Stimulated activated CD4-positive, alpha-beta T cell treated with anti-CD3 and anti-CD28 coated beads, Interleukin-2, amount 100 ng/mL, for 24 hours (primary cell): ENCODE measurements at places on chromosomes 3 and 15.

DNA sequence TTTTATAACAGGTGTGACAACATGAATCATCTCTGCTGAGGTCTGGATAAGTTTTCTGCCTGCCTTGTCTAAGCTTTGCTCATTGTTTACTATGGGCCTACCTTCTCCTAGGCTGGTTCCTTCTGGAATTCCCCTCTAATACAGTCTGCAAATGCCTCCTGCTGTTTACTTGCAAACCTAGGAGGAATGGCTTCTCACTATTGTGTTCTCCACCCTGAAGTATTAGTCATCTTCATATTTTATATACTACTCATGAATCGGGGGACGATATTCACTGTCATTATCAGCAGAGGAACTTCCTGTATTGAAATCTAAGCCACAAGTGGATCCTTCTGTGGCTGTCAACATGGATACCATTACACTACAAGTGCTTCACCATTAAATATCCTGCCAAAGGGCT is 154.8 kb downstream of the PLCL2 start:
- DNase-seq = no peak

- peak; percentile 60 for DNase-seq
Measured at GRCh38 chr3:150925751-150926201, 20.5 kb upstream of the MINDY4B start.

DNA sequence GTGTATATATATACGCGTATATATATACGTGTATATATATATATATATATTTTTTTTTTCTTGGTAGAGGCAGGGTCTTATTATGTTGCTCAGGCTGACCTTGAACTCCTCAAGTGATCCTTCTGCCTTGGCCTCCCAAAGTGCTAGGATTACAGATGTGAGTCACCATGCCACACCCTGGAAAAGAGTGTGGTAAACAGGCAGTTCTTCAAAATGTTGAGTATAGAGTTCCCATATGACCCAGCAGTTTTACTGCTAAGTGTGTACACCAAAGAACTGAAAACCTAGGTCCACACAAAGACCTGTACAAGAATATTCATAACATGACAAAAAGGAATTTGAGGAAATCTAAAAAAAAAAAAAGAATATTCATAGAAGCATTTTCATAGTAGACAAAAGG is 71.8 kb upstream of the GCNT3 start:
- DNase-seq = no peak

- no peak for DNase-seq
Measured at GRCh38 chr15:39230205-39230907, 350.5 kb upstream of the THBS1 start.

DNA sequence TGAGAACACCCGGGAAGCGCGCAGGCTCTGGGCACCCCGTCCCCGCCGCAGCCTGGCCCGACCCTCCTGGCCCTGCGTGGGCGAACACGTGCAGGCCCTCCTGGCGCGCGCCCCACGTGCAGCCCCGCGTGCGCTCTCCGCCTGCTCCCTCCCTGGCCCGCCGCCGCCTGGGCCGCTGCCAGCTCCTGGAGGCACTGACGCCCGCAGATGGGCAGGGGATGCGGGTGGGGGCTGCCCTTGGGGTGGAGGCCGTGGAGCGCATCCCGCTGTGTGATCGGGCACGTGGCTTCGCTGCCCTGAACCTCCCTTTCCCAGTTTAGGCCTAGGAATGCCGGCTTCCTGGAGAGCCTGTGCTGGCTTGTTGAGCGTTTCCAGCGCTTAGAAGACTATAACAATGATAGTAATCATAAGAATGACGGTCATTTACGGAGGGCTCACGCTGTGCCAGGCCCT is 104.6 kb upstream of the SLC6A6 start:
- DNase-seq = no peak

- DNase-seq = no peak
Measured at GRCh38 chr3:197309528-197310361, 11.3 kb upstream of the DLG1 start.

- DNase-seq = no peak
Measured at GRCh38 chr3:125079675-125080045, 23.9 kb upstream of the HEG1 start.

GRCh38 chr3:73586190-73586589 is 38.6 kb downstream of the PDZRN3 start:
- DNase-seq = no peak

DNA sequence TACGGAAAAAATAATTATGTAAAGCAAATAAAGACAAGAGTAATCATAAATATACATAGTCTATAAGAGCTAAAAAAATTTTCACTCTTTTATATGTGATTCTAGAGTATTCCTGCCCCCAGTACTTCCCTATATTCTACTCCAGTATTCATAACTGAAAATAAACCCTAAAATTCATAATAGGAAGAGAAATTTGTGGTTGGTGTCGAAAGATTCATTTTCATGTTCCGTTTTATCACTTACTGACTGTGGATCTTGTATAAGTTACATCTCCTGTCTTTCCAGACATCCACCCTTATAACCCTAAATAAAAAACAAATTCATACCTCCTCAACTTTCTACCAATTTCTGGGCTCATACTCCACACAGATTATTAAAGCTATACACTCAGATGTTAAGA is 16.0 kb upstream of the MBNL1 start:
- no peak for DNase-seq

- DNase-seq = no peak
Measured at GRCh38 chr3:133884054-133884886, 11.4 kb downstream of the RAB6B start.

DNA sequence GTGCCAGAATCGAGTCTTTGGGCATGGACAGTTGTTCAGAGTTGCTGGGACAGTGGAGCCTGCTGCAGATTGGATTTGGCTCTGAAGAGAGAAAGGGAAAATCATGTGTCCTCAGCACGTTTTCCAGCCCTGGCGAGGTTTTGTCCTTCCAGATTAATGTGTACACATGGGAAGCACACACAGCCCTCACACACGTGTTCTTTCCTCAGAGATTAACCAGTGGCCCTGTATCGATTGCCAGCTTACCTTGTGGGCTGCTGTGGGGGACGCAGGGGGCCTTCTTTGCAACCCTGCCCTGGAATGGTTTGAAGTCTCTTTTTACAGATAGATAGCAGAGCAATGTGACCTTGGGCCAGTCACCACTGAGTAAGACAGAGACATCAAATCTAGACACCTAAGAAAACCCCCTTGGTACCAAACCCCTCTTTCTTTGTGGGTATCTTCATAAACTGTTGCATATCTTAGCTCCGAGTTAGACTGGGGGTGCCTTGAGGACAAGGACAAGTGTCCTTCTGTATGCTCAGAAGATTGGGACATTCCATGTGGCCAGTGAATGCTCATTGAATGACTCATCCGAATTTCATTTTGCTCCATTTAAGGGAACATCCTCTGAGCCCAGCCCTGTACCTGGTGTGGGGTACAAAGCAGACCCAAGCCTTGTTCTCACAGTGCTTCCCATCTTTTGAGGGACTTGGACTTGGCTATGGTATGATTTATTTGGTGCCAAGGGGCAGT is 48.0 kb downstream of the SMAD6 start:
- DNase-seq = no peak

DNA sequence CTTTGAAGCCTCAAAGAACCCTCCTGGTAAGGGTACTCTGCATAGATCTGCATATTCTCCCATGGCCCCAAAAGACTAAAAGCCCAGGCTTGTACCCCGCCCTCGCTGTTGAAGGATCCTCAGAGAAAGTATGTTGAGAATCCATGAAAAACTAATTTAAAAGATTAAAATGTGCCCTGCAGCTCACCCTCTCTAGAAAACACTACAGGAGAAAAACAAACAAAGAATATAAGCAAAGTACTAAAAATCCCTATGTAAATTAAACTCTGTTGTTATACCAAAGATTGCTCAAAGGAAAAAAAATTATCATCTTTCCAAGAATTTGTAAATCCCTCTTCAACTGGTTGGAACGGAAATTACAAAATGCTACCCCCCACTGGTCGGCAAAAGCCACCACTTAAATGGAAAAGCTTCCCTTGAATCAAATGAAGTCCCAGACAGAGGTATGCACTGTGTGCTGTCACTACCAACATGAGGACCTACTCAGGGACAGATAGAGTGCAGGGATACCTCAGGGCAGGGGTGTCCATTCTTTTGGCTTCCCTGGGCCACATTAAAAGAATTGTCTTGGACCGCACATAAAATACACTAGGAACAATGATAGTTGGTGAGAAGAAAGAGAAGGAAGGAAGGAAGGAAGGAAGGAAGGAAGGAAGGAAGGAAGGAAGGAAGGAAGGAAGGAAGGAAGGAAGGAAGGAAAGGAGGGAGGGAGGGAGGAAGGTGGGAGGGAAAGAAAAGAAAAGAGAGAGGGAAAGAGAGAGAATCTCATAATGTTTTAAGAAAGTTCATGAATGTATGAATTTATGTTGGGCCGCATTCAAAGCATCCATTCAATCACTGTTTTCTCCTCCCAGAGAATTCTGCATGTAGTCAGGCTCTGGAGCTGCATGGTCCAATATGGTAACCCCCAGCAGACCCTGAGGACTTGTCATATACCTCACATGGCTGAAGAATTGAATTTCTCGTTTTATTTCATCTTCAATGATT is 88.1 kb downstream of the MAGI1 start:
- DNase-seq = no peak

GRCh38 chr3:124048967-124049798 is 57.3 kb upstream of the ROPN1 start:
- DNase-seq = no peak

- no peak for DNase-seq
Measured at GRCh38 chr15:70128414-70129140, 30.9 kb upstream of the TLE3 start.

GRCh38 chr3:86152620-86153019 is 838.3 kb downstream of the VGLL3 start:
- DNase-seq = no peak

GRCh38 chr3:152825566-152825965 is 9.4 kb upstream of the P2RY1 start:
- no peak for DNase-seq

DNA sequence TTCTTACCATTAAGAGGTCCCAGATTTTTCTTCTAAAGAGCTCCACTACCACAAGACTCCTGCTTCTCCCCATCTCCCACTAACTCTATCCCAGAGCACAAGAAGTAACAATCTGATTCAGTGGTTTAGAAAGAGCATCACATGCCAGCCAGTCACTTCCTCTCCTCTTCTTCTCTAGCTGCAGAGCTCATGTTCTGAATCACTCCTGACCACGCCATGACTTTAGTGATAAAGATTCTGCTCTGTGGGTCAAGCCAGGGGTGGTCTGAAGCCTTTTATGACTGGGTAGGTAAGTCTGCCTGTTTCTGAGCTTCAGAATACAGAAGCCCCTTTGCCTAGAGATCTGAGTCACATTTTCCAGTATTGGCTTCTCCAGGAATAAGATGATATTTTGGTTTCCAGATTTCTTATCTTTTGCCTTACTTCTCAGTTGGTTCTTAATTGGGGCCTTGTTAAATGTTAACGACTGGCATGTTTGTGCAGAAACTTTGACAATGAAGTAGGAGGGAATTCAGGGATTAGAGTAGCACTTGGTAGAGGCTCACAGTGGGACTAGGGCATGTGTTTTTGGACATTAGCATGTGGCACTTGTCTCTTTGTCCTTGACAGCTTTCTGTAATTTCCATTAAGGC is 27.6 kb upstream of the ADAMTSL3 start:
- no peak for DNase-seq

GRCh38 chr15:23589012-23589411 is 23.5 kb downstream of the MKRN3 start:
- DNase-seq = no peak

GRCh38 chr15:93048759-93049161 is 40.3 kb downstream of the RGMA start:
- no peak for DNase-seq

DNA sequence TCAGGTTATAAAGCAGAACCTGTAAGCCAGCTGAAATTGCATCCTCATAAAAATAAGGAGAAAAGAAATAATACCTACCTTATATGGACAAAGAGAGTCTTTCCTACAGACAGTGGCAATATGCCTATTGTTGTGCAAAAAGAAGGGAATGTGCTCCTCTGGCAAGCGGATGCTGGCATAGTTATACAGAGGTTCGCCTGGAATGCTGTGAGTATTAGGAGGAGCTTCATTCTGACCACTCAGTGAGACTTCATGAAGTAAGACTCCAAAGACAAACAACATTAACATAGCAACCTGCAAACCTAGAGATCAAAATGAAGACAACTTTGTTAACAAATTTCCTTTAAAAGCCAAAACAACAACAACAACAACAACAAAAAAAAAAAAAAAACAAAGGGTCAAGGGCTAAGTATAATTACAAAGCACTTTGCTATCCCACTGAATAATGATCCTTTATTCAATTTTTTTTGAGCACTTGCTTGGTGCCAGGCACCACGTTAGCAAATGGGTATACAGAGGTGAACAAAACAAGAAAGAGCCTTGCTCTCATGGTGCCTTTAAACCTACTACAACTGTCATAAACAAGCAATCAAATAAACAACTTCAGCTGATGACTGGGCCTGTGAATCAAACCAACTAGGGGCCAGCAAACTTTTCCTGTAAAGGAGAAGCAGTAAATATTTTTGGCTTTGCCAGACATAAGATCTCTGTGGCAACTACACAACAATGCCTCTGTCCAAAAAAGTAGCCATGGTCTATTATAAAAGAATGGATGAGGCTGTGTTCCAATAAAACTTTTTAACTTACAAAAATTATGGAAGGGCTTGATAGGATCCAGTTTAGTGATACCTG is 3.7 kb downstream of the EOGT start:
- DNase-seq = no peak

GRCh38 chr15:36688310-36689011 is 109.0 kb downstream of the CDIN1 start:
- DNase-seq = no peak

GRCh38 chr3:70176224-70176623 is 136.2 kb downstream of the MDFIC2 start:
- DNase-seq = no peak

- DNase-seq = no peak
Measured at GRCh38 chr15:73338058-73338457, 30.7 kb downstream of the HCN4 start.

GRCh38 chr3:121642601-121643314 is 17.9 kb downstream of the HCLS1 start:
- DNase-seq = no peak

GRCh38 chr3:76436894-76437293 is 603.0 kb upstream of the ROBO2 start:
- no peak for DNase-seq

GRCh38 chr3:113241292-113242095 is 30.1 kb downstream of the BOC start:
- DNase-seq = no peak

DNA sequence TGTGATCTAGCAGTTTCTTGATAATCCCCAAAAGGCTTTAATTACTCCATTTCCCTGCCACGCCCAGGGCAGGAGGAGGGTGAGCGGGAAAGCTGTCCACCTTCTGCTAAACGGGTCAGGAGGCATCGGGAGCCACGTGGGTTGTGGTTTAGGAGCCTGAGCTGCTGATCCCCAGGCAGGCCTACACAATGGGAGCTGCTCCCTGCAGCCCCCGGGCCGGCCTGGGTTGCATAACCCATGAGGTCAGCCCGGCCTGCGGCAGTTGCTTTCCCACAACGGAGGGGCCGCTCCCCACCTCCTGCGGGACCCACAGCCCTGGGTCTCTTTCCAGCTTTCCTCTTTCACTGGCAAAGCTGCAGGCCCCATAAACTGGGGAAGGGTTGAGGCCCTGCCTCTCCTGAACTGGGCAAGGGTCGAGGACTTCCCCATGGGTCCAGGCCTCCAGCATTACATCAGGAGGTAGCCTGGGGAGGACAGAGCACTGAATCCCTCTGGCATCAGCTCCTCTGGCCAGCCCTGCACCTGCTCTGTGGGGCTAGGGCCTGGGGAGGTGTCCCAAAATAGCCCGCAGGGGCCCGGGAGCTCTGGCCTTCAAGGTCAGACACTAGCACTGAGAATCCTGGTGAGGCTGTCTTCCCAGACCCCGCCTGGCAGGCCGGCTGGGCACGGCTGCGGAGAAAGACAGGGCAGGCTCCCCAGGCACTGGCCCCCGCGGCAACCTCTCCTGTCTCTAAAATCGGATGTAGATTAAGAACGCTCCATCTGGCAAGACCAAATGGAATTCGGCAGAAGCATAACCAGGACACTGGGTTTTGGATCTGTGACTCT is 47.3 kb downstream of the ZDHHC19 start:
- no peak for DNase-seq
